Right renal pelvis (tissue), 4 donors: ENCODE measurements at places on chromosomes 7 and 10. TPM values are rescaled to one million over a fixed set of nuclear protein-coding genes. Genes with fewer than 3 reads are reported as not detected.

- DNase-seq, result no peak
Observed at GRCh38 chr10:97740613-97741012, 3.7 kb downstream of the ZFYVE27 start.

The CRHR2 gene
- polyA plus RNA-seq, result 0.25 TPM

The CYP2C19 gene
- not detected for polyA plus RNA-seq

- no peak for DNase-seq
Observed at GRCh38 chr7:155643804-155644177, 670 bp upstream of the RBM33 start.

GRCh38 chr10:63229161-63229560 is 96.0 kb downstream of the NRBF2 start:
- DNase-seq, result no peak

The NAT16 gene
- polyA plus RNA-seq, result 0.13 TPM

The BZW2 gene
- polyA plus RNA-seq, result 75.5 TPM

DNA sequence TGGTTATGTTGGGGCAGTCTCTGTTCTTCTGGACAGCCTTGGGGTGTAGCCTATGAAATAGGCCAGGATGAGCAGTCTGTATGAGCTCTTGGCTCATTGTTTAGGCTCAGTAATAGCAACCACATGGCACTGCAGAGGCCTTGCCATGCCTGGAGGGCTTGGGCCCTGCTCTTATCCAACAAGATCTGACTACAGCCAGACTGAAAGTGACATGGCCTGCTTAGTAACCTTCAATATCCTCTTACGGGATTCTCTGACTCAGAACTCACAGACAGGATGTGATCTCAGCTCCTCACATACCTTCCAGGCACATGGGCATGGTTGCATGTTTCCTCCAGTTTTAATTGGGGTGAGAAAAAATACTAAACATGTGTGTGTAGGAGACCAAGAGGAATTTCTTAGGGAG is 289.3 kb downstream of the PTEN start:
- DNase-seq, result no peak

GRCh38 chr10:688312-689120 is 952 bp downstream of the DIP2C start:
- no peak for DNase-seq

The BET1 gene
- polyA plus RNA-seq, result 58.5 TPM

- no peak for DNase-seq
Observed at GRCh38 chr10:70374775-70375614, 7.4 kb downstream of the LRRC20 start.

GRCh38 chr7:22672846-22673680 is 53.9 kb upstream of the IL6 start:
- DNase-seq, result no peak

DNA sequence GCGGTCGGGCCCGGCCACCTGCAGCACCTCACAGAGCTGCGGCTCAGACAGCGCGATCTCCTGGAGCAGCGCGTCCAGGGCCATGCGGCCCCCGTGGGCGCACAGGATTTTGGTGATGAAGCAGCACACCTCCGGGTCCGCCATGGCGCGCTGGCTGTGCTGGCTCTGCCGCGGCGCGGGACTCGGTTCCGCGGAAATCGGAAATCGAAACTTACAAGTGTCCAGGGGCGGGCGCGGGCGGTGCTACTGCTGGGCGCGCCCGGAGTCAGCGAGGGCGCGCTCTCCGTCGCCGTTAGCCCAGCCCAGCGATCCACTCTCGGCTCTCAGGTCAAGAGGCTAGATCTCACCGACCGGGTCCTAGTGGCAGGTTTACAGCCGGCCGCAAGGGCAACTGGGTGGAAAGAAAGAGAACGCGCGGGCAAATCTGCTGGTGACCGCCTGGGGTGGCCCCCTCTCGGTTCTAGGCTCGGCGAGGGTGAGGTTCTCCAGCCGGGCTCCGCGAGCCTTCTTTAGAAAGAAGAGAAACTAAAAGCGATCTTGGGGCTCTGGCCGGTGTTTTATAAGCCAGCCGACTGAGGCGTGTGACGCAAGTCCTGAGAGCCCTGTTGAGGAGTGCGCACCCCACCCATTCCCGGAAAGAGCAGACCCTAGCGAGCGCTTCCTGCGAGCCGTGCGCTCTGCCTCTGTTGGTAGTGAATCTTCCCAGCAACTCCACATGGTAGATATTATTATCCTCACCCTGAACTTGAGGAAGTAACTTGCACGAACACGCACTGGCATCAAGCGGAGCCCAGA is at the start of gene ZC3HAV1:
Gene ZC3HAV1 (minus strand): TSS at position 533 of the 795 bp plus-strand sequence. CDS start 389 bp downstream, at position 144.
- no peak for DNase-seq

DNA sequence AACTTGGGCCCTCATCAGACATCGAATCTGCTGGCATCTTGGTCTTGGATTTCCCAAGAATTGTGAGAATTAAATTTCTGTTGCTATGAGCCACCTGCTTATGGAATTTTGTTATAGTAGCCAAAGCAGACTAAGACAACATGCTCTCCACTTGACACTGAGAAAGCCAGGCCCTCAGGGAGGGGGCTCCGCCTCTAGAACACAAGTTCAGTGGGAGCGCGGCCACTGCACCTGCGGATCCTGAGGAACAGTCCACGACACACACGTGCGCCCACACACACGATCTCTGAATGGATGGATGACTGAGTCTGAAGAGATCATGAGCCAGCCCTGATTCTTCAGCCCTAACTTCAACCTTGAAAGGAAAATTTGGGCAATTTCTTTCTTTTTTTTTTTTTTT is 73.7 kb downstream of the CTBP2 start:
- no peak for DNase-seq

GRCh38 chr10:3898821-3899220 is 113.8 kb upstream of the KLF6 start:
- DNase-seq, result no peak

DNA sequence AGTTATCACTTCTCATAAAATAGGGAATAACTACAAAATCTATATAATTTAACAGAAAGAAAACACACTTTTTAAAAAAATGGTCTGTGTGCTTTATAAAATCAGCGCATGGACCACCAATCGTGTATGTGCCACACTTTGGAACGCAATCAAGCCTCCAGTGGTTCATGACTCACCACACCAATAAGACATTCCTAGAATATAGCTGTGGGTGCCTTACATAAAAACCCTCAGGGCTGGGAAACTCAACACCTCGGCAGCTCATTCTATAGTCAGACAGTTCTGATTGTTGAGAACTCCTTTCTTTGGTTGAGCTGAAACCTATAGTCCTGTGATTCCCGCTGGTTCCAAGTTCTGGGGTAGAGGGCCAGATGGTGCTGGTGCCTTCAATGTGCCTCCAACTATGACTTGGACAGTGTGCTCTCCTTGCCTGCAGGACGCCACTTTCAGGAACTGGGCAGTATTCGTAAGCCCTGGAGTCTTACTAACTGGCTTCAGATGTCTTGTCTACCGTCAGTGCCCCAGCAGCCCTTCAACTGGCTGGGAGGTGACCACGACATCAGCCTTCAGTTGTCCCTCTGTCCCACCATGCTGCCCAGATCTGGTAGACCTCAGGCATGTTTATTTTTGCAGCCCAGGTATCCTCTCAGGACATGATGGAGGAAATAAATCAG is 135.7 kb upstream of the GDF10 start:
- no peak for DNase-seq

- peak; percentile 59 for DNase-seq
Observed at GRCh38 chr7:119175911-119176627, 951.6 kb downstream of the ANKRD7 start.

The TMEM140 gene
- polyA plus RNA-seq, result 35.5 TPM

- no peak for DNase-seq
Observed at GRCh38 chr7:159209429-159209828, 64.8 kb upstream of the VIPR2 start.

- DNase-seq, result no peak
Observed at GRCh38 chr7:35605760-35606159, 89.2 kb downstream of the HERPUD2 start.

DNA sequence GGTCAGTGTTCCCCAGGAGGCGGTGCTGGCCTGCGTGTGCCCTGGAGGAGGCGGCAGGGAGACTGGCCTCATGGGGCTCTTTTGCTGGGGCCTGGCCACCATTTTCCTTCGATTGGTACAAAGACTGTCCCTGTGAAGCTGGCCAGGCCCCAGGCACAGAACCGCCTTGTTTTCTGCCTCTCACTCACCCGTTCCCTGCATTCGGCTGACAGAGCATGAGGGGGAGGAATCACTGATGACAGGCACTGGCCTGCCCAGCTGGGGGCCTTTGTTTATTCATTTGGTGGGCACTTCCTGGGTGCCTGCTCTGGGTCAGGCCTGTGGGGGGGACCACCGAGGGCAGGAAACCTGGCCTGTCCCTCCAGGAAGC is 139.2 kb downstream of the FAM53B start:
- no peak for DNase-seq

- no peak for DNase-seq
Observed at GRCh38 chr7:70915067-70915466, 216.9 kb upstream of the GALNT17 start.

The TMEM196 gene
- polyA plus RNA-seq, result not detected

DNA sequence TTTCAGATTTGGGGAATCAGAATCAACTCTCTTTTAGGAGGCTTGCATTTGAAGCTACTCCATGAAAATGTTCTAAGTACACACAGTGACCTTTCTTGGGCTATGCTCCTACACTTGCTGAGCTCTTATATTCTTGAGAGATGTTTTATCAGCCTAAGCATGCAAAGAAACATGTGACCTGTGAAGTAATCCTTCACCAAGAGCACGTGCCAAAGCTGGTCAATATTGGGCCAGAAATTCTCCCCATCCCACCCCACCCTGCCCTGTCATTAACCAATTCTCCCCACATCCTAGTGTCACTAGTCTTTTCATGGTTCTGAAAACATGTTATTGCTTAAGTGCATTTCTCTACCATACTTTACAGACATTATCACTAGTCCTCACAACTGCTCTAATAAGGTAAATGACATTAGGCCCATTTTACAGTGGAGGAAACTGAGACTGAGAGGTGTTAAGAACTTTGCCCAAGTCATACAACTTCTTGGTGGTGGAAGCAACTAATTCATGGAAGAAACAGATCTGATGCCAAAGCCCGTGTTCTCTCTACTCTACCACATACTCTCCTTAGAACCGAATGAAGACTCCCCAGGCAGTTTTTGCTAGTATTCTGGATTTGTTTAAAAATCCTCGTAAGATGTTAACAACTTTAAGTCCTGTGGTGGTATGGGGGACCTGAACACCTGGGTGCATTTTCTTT is 200.6 kb downstream of the PTEN start:
- DNase-seq, result no peak

DNA sequence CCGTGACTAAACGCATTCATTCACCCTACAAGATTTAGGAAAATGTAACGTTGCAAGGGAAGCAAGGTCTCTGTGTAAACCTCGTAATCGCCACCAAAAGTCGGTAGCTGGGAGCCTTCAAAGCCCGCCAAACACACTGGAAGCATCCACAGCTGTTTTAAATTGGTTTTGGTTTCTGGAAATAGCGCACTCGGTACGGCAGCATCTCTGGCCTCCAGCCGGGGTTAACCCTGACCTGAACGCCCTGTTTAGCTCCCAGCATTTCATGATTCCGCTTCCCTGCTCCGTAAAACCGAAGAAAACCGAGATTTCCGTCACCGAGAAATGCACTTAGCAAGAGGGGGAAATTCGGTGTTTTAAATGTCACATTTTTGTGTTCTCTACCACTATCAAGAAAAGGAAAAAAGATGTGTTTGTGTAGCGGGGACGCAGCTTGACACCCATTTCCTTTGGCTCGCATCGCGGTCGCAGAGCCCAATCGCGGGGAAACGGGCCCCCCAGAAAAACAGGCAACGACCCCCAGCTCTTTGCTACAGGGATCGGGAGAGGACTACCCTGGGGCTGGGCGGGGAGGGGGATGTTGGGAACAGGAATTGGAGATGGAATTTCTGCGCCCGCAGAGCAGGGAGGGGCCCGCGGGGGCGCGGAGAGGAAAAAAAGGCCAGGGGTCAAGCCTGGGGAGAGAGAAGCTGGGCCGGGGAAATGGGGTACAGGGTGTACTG is 646 bp downstream of the SGCE start:
- DNase-seq, result peak; percentile 39

The RBP4 gene
- 0.35 TPM for polyA plus RNA-seq

GRCh38 chr7:30403477-30403876 is 75.1 kb downstream of the NOD1 start:
- DNase-seq, result no peak

GRCh38 chr10:110174201-110174600 is 33.2 kb upstream of the MXI1 start:
- no peak for DNase-seq

DNA sequence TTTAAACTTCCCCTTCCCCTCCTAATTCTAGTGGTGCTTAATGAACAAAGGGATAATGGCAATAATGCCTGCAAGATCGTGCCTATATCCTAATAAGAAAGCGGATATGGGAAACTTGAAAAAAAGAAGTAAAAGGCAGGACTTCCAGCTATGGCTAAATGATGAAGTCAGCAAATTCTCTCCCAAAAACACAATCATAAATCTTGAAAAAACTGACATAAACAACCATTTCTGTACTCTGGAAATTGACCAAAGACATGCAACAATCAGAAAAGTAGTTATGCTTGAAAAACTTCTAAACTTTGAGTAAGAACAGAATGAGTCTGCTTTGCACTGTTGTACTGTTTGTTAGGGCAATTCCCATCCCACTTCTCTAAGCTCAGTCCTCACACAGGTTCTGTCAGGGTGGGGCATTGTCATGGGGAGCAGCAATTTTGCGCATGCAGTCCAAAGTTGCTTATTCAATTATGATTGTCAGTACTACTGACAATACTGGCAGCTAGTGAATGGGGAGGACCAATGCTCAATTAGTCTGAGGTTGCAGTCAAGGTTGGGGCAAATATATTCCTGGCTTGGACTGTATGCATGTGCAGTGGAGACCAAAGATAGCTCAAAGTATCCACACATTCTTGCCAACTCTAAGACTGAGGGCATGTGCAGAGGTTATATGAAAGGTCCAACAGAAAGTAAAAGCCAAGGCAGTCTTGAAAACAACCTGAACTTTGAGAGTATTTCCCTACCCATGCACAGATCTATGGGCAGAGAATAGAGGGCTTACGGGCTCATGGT is 34.1 kb upstream of the ARHGAP22 start:
- no peak for DNase-seq

DNA sequence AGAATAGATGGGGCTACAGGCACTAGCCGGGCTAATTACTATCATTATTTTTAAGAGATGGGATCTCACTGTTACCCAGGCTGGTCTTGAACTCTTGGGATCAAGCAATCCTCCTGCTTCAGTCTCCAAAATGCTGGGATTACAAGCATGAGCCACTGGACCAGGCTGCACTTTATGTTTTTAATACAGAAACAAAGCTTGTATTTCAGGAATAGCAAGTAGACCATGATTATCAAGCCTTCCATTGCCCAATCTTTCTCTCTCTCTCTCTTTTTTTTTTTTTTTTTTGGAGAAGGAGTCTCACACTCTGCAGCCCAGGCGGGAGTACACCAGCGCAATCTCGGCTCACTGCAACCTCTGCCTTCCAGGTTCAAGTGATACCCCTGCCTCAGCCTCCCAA is 75.4 kb downstream of the MDH2 start:
- DNase-seq, result no peak
